Cardiac ventricle fibroblast (primary cell): ENCODE measurements at places on chromosomes 5 and 9. TPM values are rescaled to one million over a fixed set of nuclear protein-coding genes. Genes with fewer than 3 reads are reported as not detected.

Gene RIOK2
- 15.9 and 28.3 TPM in 2 replicates for total RNA-seq

Gene IL13
- not detected in 2 replicates for total RNA-seq

Gene NUDT12
- 7.8 TPM in 2 replicates for total RNA-seq

Gene ARAP3
- total RNA-seq = 6.2 and 7.1 TPM in 2 replicates

Gene KLHL3
- total RNA-seq = 2.6 and 4.4 TPM in 2 replicates

Gene SPINK6
- total RNA-seq = 1.1 and 1.2 TPM in 2 replicates

Gene PTPA
- total RNA-seq = 59.8 and 61.5 TPM in 2 replicates

Gene SLC34A1
- not detected in 2 replicates for total RNA-seq

Gene LCN9
- total RNA-seq = not detected in 2 replicates

Gene CCDC152
- 1.0 and 1.2 TPM in 2 replicates for total RNA-seq

Gene TOR4A
- 4.0 and 5.3 TPM in 2 replicates for total RNA-seq

Gene PCDHB12
- 0.29 and 0.56 TPM in 2 replicates for total RNA-seq

Gene ST8SIA4
- 0.68 and 4.1 TPM in 2 replicates for total RNA-seq

Gene PRDM9
- total RNA-seq = not detected in 2 replicates

Gene FAM163B
- 0.15 and 0.81 TPM in 2 replicates for total RNA-seq

Gene SLC4A9
- not detected in 2 replicates for total RNA-seq

Gene TAF11L5
- total RNA-seq = not detected in 2 replicates

Gene FLT4
- 2.0 and 2.8 TPM in 2 replicates for total RNA-seq

Gene ZNF782
- total RNA-seq = 0.87 and 1.5 TPM in 2 replicates

Gene CRB2
- not detected in 2 replicates for total RNA-seq

Gene ZNF883
- total RNA-seq = 1.7 and 1.8 TPM in 2 replicates

Gene PCDHAC2
- 0.12 and 0.15 TPM in 2 replicates for total RNA-seq

Gene GARIN3
- total RNA-seq = not detected in 2 replicates

Gene PCDHB2
- 1.9 TPM in 2 replicates for total RNA-seq

Gene NCS1
- 12.7 and 13.5 TPM in 2 replicates for total RNA-seq

Gene PFN3
- total RNA-seq = not detected in 2 replicates

Gene FAM169A
- total RNA-seq = not detected in 2 replicates

Gene AHRR
- total RNA-seq = 2.9 and 3.0 TPM in 2 replicates

Gene PLAC8L1
- not detected in 2 replicates for total RNA-seq

Gene NFIB
- 115 and 118 TPM in 2 replicates for total RNA-seq

Gene DDX4
- total RNA-seq = not detected in 2 replicates

Gene SOWAHA
- not detected in 2 replicates for total RNA-seq

Gene WNT8A
- not detected in 2 replicates for total RNA-seq

Gene SYK
- not detected in 2 replicates for total RNA-seq

Gene OR1L4
- total RNA-seq = not detected in 2 replicates
